NCI-H1930 (cell line): ENCODE measurements at places on chromosomes 3 and 15.

- DNase-seq: no peak
Measured at GRCh38 chr15:67120839-67121643, 55.6 kb downstream of the SMAD3 start.

DNA sequence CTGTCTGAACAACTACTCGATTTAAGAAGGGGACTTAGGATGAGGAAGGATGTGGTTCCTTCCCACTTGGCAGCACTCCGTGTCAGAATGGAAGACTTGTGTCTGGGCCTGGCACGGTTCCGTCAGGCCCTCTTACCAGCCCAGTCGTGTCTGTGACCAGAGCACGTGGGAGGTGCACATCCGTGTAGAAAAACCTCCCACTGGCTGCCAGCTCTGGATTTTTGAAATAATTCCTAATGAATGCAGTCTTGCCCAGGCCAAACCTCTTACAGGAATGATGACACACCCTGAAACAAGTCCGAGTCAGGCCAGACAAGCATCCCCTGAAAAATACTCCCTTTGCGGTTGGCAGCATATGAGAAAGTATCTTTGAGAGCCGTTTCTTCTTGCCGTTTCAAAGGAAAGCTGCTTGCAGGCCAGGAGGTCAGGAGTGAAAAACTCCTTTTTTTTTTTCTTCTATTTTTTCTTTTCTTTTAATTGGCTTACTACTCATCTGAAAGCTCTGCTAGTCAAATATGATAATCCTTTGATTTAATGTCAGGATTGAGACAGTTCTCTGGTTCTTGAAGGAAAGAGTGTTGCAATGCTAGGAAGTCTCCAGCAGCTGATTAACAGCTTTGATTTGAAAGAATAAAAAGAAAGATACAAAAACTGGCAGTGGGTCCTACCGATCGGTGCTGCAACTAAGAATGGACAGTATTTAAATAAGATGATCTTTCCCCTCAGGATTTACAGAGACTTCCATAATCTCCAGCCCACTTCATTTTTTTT is 19.8 kb downstream of the IL1RAP start:
- no peak for DNase-seq

DNA sequence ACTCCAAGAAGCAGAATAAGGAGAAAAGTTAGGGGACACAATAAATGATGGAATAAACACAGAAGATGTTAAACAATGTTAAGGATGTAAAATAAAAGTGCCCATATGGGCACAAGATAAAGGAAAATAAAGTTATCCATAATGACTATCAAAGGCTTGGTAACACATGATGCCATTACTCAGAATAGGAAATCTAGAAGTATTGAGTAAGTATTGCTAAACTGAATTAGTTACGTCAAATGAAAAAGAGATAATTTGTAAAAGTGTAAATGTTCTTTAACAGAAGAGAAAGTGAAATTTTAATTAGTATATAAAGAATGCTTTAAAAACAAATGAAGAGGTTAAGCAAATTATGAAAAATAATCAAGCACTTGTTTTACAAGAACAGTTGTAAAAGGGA is 6.7 kb downstream of the COPS2 start:
- DNase-seq: no peak

DNA sequence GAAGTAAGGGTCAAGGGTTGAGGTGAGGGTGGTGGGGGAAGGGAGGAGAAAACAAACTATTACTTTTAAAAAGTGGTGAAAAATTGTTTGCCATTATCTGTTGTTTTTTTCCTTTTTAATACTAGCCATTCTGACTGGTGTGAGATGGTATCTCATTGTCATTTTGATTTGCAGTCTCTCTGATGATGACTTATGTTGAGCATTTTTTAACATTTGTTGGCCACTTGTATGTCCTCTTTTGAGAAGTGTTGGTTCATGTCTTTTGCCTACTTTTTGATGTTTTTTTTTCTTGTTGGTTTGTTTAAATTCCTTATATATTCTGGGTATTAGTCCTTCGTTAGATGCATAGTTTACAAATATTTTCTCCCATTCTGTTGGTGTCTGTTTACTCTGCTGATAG is 185.9 kb upstream of the ANKRD28 start:
- no peak for DNase-seq

- DNase-seq: no peak
Measured at GRCh38 chr3:176447369-176447768, 749.9 kb downstream of the TBL1XR1 start.

DNA sequence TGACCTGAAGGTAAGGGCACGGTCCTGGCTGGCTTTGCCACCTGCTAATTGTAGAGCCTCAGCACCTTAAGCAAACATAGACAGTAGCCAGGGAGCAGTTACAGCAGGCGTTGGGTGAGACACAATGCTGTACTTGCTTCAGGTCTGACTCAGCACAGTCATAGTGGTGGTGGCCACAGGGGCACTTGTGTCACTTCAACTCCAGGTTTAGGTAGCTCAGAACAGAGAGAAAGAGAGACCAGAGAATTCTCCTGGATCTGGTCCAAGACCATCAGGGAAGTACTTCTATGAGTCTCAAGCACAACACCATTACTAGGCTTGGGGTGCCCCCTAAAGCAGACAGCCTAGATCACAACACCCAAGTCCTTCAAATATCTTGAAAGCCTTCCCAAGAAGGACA is 204.4 kb downstream of the OTOL1 start:
- DNase-seq: no peak

DNA sequence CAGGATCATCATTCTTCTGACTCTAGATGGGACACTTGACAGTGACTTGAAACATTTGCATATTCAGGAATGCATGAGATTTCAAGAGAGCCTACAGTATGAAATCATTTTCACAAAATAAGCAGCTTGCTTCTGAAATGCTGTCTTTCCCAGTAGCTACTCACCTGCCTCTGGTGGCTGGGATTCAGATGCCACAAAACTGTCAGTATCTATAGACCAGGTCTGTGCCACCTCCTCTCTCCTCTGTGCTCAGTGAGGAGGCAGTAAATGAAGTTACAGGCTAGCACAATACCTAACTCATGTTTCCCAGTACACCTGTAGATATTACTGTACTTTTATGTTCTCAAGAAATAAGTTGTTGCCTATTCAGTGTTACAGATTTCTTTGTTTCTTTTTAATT is 64.3 kb downstream of the HMG20A start:
- no peak for DNase-seq

GRCh38 chr15:61367953-61368352 is 138.9 kb upstream of the RORA start:
- DNase-seq: no peak
